Neural crest cell (in vitro differentiated cells): ENCODE measurements at places on chromosomes 11 and 22. TPM values are rescaled to one million over a fixed set of nuclear protein-coding genes. Genes with fewer than 3 reads are reported as not detected.

DNA sequence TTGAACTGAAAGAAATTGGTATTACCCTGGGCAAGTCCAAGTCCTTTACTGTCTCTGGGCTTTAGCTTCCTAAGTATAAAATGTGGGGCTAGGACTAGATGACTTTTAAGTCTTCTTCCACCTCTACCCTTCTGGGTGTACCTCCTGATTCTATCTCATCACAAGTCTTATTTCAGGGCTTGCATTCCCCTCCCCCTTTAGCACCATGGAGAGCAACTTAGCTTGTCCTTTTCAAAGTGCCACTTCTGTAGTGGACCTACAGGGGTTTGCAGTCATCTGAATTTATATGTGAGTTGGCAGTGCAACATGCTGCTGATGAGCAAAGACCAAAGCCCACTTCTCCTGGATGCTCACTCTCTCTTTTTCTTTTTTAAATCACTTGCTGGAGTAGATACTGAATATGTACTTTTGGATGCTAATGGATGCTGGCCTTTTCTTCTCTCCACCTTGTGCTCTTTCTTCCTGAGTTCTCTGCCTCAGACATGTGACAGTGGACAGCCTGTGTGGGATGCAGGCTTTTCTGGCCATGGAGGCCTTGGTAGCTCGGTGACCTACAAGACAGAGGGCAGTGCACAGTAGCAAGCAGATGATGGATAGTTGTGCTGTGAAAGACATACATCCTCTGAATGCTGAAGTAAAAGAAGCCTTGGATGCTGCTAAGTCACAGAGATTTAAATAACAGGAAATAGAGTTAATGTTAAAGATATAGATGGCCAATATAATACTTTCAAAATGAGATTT lies 185.0 kb downstream of the NELL1 start:
- no peak for DNase-seq

INS gene
- not detected in 2 replicates for total RNA-seq

DNA sequence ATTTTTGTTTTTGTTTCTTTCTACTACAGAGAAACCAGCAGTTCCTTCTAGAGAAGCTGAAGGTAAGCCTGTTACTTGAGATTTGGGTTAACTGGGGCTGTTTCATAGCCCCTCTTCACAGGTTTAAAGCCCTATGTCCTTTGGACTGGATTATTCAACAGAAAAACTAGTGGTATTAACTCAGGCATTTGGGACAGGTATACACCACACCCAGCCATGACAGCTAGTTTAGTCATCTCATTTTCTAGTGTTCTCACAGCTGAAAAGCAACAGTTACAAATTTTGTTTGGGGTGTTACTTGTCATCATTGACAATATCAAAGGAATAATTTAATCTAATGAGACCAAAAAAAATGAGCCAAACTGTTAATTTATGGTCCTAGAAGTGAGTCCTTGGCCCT lies 14.0 kb downstream of the LAYN start:
- no peak for DNase-seq

DNA sequence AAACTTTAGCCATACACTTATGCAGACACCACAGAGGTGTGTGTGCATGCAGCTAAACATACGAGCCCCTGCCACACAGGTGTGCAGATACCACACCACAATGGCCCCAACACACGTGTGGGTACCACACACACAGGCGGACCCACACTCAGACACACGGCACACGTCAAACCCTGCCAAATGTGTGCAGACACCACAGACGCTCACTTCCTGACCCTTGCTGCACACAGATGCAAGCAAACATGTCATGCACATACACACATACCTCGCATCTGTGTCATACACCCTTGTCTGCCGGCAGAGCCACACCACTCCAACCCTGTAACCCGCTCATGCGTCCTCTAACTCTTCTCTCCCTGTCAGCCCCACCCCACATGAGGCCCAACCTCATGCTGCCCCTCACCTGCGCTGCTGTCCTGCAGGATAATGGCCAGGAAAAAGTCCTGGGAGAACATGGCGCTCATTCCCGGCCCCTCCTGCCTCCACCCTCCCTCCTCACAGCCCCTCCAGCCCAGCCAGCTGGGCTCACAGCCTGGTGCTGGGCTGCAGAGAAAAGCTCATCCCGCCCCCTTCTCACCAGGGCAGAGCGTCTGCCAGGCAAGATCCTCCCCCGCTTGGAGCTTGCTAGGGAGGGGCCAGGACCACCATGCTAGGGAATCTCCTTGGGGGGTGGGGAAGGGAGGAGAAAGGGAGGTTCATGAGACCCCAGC lies 14.2 kb downstream of the SMPD1 start:
- no peak for DNase-seq

GRCh38 chr11:12749442-12749841 lies 75.2 kb downstream of the TEAD1 start:
- DNase-seq: no peak

DNA sequence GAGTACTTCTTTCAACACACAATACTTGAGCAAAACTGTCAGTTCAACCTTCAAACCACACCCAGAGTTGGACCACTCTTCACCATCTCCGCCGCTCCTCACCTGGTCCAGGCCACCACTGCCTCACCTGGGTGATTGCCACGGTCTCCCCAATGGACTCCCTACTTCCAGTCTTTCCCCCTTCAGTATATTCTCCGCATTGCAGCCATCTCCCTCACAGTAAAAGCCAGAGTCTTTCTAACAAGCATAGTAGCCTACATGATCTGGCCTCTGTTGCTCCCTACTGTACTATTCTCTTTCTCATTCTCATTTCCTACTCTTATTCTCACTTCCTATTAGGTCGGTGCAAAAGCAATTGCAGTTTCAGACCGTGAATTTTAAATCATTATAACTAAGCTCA lies 28.5 kb downstream of the AASDHPPT start:
- no peak for DNase-seq

GRCh38 chr11:78417175-78417887 lies at the start of gene GAB2:
TSS of gene GAB2 (minus strand) at chr11:78417820. CDS start at chr11:78417720, 100 bp downstream.
- DNase-seq: no peak

TENM4 gene
- total RNA-seq: 38.1 and 43.2 TPM in 2 replicates

GRCh38 chr11:45432100-45432499 lies 146.0 kb upstream of the SYT13 start:
- DNase-seq: no peak

CDON gene
- total RNA-seq: 21.3 and 22.1 TPM in 2 replicates

ISX gene
- total RNA-seq: not detected in 2 replicates

GRCh38 chr11:55661901-55662300 lies at the start of gene OR4C6:
TSS of gene OR4C6 (plus strand) at chr11:55662201. CDS start at chr11:55665167, 2,966 bp downstream.
- no peak for DNase-seq

DNA sequence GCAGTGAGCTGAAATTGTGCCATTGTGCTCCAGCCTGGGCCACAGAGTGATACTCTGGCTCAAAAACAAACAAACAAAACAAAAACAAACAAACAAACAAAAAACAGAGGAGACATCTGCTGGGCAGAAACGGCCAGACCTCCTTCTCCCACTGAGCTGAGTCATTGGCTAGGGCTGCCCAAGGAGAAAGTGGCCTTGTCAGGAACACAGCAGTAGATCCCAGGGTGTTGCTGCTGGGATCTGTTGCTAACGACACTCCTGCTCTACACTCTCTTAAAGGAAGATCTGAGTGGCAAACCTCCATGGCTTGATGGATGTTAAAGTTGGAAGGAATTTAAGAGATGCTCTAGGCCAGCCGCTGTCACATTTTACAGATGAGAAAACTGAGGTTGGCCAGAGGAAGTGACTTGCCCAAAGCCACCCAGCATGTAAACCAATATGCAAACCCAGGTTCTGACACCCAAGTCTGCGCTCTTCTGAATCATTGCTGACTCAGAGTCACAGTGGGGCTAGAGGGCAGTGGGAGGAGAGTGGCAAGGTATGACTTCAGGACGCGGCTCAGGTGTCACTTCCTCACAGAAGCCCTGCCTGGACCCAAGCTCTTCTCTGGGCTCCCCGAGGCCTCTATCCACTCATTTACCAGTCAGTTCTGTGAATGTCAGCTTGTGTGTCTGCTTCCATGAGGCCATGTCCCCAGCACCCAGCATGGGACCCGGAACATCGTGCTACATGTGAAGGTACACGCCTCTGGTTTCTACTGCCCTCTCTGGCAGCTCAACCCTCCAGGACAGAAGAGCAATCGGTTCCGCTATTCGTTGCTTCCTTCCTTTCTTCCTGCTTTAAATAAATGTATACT lies 11.3 kb upstream of the GDPD5 start:
- no peak for DNase-seq

ZMAT5 gene
- total RNA-seq: 25.3 and 26.2 TPM in 2 replicates

DNA sequence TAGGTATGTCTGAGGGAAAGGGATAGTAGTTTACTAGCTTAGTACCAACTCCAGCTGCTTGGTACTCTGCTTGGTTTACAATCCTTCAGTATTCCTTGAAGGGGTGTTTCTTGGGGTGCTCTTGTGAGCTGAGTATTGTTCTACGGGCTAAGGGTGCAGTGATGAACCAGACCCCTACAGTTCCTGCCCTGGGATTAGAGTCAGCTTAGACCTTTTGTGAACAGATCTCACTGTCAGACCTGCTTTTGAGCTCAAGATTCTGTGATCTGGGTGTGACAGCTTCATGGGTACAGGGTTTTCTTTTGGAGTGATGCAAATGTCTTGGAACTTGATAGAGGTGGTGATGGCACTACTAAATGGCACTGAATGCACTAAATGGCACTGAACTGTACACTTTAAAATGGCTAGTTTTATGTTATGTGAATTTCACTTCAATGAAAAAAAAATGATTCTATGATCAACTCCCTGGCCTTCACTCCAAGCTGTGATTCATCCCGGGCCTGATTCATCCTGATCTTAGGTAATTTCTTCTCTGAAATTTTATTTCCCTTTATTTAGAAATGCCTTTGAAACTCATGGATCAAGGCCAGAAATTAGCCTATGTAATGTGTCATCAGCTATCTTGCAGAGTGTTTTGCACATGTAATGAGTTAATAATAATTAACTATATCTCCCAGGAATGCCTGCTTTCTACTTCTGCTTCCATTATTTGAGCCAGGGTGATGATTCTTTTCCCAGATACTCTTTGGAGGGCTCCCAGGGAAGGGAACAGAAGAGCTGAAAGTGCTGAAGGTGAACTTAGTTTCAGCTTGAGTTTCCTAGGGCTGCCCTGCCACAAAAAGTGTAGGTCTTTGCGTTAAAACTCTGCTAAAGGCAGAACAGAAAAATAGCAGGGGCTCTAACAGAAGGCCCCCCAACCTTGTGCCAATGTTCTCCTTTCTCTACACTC lies 87.9 kb downstream of the NCAM1 start:
- no peak for DNase-seq

DNA sequence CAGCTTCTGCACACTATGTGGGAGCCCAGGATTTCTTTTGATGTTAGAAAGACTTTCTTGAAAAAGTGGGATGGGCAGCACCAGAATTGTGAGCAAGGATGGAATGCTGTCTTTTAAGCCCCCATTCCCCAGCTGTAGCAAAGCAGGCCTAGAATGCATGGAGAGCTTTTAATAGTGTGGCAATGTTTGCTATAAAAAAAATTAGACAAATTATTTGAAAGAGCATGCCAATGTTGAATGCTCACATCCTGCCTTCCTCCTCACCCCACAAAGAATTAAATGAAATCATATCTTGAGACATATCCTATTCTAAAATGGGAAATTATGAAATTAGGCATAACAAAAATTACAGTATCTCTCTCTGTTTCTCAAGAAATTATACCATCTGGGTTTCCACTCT lies 154.7 kb downstream of the C11orf91 start:
- DNase-seq: no peak

- no peak for DNase-seq
Measured at GRCh38 chr11:132908414-132908810, 623.9 kb downstream of the OPCML start.

DNA sequence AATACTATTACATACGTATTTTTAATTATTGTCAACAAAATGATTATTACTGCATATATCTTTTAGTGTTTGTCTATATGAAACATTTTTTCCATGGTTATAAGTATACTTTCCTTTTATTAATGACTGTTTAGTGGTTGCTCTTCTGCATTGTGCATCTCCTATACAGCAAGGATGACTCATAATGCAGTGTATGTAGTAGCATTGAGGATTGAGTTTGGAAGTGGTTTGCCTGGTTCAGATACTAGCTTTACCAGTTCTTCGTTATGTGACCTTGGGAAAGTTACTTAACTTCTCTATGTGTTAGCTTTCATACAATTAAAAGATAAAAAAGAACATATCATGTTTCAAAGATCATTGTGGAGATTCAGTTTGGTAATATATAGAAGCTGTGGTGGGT lies 44.1 kb downstream of the CHORDC1 start:
- DNase-seq: no peak

DNA sequence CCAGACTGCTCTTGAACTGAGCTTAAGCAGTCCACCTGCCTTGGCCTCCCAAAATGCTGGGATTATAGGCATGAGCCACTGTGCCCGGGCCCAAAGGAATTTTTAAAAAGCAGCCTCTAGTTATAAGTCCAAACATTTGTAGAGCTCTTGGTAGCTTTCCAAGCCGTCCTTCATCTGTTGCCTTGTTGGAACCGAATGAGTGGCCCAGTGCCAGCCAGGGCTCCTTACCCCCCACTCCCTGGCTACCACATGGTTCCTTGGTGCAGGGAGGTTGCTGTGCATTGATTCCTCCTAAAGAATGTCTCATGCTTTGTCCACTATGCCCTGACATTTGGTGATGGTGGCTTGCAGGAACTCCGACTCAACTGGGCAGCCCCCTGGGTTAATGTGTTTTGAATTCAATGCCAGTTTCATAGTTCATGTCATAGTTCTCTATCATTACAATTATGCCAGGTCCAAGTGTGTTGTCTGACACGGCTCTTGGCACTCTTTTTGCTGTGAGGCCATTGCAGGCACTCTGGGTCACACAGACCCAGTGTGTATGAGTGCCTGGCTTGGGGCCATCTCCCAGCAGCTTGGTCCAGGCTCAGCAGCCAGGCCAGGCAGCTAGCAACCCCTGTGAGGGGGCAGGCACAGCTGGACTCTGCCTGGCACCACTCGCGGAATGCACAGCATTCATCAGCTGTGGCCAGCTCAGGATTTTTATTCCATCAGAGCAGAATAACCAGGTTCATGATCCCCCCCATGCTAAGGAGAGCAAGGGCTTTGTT lies 13.3 kb upstream of the MICALL1 start:
- DNase-seq: no peak
